Dermis microvascular lymphatic vessel endothelial cell (primary cell): ENCODE measurements at places on chromosomes 3 and 15. TPM values are rescaled to one million over a fixed set of nuclear protein-coding genes. Genes with fewer than 3 reads are reported as not detected.

- DNase-seq = peak; percentile 71
Measured at GRCh38 chr3:17645074-17645698, 97.2 kb downstream of the TBC1D5 start.

SH3GL3 gene
- under 0.01 TPM in 1 of 2 replicates, not detected in the other for total RNA-seq

FBXO40 gene
- total RNA-seq = not detected in 2 replicates

GRCh38 chr3:123760817-123761216 lies 123.3 kb downstream of the MYLK start:
- no peak for DNase-seq

- DNase-seq = no peak
Measured at GRCh38 chr3:52257911-52258310, 12.4 kb downstream of the PPM1M start.

SLC24A5 gene
- total RNA-seq = not detected in 2 replicates

DNA sequence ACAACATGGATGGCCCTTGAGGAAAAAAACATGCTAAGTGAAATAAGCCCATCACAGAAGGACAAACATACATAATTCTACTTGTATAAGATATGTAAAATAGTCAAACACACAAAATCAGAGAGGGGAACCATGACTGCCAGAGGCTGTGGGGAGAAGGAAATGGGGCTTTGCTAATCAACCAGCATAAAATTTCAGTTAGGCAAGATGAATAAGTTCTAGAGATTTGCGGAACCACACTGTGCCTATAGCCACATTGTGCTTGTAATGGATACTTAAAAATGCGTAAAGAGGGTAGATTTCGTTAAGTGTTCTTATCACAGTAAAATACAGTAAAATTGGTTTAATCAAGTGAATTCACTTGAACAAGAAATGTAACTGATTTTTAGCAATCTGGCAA lies 33.7 kb upstream of the SPTBN5 start:
- no peak for DNase-seq

GOLGA8G gene
- not detected in 2 replicates for total RNA-seq

FYTTD1 gene
- total RNA-seq = 31.8 and 33.6 TPM in 2 replicates

DNA sequence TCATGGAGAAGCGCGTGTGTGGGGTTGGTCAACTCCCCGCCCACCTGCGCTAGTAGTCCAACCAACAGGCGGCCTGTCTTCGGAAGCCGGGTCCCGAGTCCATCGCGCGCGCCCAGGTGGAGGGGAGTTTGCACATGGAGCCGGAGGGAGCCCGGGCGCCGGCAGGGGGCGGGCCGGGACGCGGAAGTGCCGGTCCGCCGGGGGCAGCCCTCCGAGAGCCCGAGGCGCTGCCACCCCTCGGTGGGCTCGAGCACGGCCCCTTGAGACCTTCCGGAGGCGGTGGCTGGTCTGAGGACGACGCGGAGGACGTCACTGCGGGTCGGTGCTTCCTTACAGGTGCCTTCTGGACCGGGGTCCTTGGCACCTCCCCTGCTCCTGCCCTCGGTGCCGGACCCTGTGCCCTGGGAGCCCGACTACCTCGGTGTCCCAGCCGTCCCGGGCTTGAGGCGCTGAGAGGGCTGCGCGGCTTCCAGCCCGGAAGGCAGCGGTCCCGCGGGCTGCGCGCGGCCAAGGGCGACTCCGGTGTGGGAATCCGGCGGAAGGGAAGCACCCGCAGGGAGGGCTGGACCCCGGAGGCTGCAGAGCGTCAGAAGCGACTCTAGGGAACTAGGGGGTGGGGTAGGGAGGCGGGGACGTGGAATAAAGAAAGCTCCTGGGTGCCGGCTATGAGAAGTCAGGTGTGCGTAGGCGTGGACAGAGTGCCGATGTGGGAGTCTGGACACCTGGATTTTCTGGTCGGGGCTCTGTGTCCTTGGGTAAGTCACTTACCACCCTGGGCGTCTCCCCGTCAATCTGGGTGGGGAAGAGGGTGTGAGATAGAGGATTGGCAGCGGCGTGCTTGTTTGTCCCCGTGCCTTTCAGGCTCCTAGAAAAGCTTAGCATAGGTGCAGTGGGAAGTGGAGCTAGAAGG lies 212.3 kb downstream of the FGF12 start:
- no peak for DNase-seq

PLA2G4E gene
- not detected in 2 replicates for total RNA-seq

DNA sequence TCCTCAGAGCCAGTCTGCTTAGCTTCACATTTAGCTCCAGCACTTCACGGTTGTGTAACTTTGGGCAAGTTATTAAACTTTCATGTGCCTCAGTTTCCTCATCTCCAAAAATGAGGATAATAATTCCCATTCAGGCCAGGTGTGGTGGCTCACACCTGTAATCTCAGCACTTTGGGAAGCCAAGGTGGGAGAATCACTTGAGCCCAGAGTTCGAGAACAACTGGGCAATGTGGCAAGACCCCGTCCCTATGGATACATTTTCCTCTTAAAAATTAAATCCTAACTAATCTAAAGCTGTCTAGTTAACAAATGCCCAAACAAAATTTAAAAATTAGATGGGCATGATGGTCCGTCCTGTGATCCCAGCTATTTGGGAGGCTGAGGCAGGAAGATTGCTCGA lies 7.2 kb downstream of the RCN2 start:
- DNase-seq = no peak

- no peak for DNase-seq
Measured at GRCh38 chr3:13110678-13111116, 37.5 kb upstream of the IQSEC1 start.

ZDHHC3 gene
- total RNA-seq = 55.8 and 94.1 TPM in 2 replicates

ANKRD63 gene
- total RNA-seq = not detected in 2 replicates

DNA sequence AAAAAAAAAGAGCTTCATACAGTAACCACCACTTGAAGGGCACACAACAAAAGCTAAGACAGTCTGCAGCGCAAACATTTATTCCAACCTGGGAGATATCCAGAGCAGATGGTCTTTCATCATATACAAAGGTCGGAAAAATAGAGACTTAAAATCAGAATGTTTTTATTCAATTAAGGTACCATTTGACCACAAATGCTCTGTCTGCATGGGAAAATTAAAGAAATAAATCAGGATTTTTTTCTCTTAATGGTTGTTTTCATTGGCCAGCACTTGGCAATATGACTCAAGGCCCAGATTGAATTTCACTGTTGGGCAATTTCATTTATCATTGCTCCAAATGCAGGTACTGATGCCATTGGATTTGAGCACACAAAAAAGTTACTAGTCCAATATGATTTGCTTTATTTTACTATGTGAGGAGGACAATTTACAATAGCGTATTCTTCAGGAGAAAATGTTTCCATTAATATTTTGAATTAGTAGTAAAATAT lies 145.9 kb upstream of the AGTR1 start:
- DNase-seq = no peak

PTX3 gene
- 219 and 387 TPM in 2 replicates for total RNA-seq
